ENCODE measurements at places on chromosomes 16 and 17.

- DNase-seq: no peak
These were observed 18.8 kb downstream of the POLR2A start for GRCh38 chr17:7502987-7503386.

DNA sequence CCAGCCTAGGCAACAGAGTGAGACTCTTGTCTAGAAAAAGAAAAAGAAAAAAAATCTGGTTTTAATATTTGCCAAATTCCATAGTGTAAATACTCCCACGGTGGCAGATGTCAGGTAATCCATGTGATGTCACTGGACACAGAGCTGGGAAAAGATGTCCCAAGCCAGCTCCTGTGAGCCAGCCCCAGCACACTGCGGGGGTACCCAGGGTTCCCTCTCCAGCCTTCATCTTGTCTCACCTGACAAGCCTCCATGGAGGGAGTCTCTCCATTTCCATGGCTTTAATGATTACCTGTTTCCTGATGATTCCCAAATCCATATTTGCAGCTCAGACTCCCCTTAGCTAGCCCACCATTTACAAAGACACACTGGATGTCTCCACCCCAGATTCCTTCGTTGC is 4.6 kb downstream of the CD300LB start:
- DNase-seq: no peak

GRCh38 chr16:20763461-20764232 is at the start of gene ACSM3:
ACSM3 (plus strand) TSS chr16:20764014; CDS start chr16:20770035, 6,021 bp downstream.
- peak; percentile 44 for DNase-seq

GRCh38 chr16:56199164-56199563 is 7.9 kb downstream of the GNAO1 start:
- no peak for DNase-seq

DNA sequence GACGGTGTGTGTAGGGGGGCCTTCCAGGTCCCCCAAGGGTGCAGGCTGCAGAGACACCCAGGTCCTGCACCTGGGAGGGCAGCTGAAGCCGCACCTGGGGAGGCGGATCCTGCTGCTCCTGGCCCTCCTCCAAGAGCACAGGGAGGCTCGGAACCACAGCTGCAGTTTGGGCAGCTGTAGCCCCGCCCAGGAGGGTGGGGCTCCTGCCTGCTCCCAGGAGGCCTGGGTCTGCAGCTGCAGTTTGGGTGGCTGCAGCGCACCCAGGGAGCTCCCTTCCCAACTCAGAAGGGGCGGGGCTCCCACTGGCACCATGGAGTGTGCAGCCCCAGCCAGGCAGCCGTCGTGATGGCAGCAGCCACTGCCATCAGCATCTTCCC is 69.4 kb upstream of the NKD1 start:
- DNase-seq: no peak

DNA sequence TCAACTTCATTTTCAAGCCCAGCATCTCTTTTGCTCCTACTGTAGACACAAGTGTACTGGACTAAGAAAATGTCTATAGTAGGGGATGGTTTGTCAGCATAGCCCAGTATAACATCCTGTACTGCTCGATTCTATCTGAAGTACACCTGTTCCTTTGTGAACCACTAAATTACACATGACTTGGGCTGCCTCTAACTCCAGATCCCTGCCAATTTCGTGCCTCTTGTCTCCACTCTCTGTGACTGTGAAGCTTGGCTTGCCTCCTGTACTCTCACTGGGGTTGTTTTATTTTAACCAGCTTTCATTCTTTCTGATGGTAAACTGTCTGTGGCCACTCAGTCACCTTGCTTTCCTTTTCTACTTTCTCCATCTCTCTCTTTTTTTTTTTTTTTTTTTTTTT is 24.5 kb downstream of the GFOD2 start:
- no peak for DNase-seq

DNA sequence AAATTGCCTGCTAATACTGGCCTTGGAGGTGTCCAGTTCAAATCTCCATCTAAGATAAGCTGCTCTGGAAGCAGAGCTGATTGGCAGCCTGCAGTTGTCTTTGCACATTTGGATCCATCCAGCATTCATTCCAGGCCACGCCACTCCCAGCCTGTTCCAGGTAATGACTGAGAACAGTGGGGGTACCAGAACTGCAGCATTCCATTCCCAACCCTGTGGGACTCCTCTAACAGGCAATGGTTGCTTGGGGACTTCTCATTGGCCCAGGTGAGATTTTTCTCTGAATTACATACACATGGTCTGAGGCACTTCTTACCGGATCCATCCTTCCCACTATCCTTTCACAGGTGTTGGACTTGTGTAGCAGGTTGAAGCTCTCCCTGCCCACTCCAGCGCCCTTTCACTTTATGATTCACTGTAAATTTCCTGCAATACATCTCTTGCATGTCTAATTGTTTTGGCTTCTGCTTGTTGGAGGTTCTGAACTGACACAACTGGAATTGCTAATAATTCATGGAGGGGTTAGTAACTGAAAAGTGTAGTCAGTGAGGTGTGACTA is 206.1 kb upstream of the ZFHX3 start:
- DNase-seq: no peak

DNA sequence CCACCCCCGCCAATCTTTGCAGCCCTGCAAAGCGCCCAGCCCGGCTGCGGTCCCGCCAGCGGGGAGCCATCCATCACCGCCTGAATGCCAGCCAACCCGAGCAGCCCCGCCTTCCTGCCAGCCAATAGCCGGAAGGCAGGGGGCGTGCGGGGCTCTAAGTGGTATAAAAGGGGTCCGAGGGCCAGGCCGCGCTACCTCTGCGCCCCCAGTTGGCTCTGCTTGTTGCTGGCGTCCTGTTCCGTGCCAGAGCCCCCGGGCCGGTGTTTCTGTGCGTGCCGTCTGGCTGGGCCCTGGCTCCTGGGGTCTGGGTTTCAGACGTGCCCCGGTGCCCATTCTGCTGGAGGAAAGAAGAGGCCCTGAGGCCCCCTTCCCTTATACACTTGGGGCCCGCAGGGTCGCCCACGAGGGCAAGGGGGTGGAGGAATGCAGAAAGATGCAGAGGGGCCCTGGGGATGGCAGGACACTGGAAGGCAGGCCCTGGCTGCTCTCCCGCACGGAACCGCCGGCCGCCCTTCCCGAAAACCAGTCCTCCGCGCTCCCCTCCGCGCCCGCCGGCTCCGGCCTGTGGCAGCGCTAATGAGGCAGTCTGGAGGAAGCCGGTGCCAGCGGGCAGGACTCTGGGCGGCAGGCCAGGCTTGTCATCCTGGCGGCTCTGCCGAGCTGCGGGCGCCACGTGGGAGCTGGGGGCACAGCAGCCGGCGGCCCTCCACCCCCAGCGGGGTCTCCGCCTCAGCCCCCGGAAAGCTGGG is 14.0 kb downstream of the COPZ2 start:
- DNase-seq: no peak

Data from stimulated activated CD4-positive, alpha-beta T cell treated with anti-CD3 and anti-CD28 coated beads, Interleukin-4, amount 100 ng/mL, for 48 hours (primary cell).